ENCODE measurements at places on chromosomes 5 and 9.
A peak's percentile ranks its signal among the peaks of the same experiment; 100 is the strongest.

- DNase-seq, result no peak
Measured at GRCh38 chr5:33563530-33563929, 122.8 kb downstream of the TARS1 start.

DNA sequence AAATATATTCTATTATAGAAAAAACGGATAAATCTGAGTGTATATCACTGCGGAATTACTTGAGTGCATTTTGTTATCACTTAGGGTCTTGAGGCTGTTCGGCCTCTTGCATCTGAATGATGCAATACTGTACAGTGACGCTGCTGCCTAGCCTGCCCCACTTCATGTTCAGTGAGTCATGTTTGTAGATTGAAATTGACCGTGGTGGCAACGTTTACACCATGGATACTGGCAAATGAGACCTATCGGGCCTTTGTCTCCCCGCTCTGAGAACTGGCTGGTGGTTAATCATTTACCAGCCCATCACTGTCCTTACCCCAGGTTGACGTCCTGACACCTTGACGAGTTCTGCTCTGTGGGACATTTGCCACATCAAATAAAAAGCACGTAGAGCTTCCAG, 510.1 kb upstream of the ADAMTS16 start:
- no peak for DNase-seq

GRCh38 chr5:165227515-165227914, 1722.1 kb downstream of the MAT2B start:
- peak; percentile 15 for DNase-seq

- peak; percentile 70 for DNase-seq
Measured at GRCh38 chr5:142922223-142922952, 152.2 kb downstream of the ARHGAP26 start.

DNA sequence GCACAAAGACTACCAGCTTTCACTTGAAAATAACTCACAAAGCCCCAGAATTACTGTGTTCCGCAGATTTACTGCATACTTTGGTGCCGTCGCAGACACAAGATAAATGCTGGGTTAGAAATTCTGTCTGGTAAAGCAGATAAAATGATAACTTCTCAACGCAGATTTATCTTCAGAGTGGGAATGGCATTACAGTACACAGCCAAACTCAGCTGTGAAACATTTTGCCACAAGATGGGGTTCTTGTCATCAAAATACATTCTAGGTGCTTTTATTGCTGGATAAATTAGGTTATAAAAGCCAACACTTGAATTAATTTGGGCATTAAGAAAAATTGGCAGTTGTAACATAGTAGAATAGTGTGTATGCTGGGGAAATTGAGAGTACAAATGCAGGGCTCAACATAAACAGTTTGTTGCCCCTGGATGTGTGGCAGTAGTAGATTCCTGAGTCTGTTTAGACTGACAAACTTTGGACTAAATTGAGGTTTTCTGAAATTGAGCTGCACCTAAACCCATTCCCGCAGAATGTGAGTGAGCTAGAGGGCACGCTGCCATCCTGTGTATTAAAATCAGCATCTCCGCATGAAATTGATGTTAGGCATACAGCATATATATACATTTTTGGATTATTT, 61.1 kb downstream of the LMNB1 start:
- peak; percentile 43 for DNase-seq

- DNase-seq, result no peak
Measured at GRCh38 chr5:177089127-177089526, 2.4 kb downstream of the FGFR4 start.

GRCh38 chr9:3502560-3503398, 23.0 kb downstream of the RFX3 start:
- peak; percentile 10 for DNase-seq

DNA sequence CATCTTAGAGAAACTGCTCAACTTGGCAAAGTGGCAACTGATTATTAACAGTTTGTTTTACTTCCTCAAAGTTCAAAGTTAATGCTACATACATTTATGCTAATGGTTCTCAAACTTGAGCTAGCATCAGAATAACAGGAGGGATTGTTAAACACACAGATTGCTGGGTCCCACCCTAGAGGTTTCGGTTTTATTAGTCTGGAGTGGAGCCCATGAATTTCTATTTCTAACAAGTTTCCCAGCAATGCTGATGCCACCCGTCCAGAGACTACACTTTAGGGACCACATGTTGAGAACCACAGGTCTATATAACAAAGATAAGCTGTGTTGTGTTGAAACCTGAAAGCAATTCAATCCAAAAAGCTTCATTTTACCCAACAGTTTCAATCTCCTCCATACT, 95.3 kb downstream of the FBXW11 start:
- DNase-seq, result no peak

- DNase-seq, result no peak
Measured at GRCh38 chr9:76162751-76163500, 231.3 kb downstream of the RFK start.

DNA sequence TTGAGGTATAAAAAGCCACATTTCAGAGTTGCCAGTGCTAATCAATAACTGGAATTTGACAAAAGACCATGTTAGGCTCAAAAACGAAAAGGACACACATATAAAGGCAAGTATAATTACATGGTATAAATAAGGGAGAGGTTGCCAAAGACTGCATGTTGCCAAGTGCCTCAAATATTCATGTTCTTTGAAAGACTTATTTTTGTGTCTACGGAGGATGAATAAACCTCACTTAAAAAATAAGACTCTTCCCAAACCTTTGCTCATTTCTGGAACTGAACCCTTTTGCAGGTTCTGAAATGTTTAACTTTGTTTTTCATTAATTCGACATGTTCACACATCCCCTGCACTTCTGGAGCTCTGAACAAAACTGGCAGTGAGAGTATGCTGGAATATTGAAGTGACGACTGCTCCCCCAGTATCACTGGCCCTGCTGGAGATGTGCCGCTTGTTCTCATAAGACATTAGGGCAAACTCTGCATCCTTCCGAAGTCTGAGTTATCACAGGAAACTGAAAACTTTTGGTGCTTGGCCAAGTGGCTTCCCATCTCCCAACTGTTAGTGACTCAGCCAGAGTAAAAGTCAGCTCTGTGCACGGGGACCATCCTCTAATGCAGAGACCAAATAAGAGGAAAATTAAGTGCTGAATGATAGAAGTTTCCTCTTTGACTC, 336.8 kb downstream of the GLIS3 start:
- DNase-seq, result peak; percentile 94

DNA sequence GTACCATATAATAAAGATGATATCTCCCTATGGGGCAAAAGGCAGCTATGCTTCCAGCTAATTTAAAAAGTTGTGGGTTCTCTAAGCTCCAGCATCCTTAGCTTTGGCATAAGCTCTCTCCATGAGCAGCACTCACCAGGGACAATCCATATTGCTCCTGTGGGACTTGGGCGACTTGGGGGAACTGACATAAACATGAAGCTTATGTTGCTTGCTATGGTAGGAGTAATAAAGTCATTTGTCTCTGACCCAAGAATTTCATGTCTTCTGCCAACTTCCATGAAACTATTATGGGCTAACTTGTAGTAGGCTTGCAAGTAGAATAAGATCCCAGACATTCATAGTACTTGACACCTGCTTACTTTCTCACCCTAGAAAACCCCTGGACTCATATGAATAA, 36.2 kb upstream of the TLE4 start:
- DNase-seq, result no peak

- DNase-seq, result no peak
Measured at GRCh38 chr9:86337469-86338108, 16.6 kb downstream of the TUT7 start.

DNA sequence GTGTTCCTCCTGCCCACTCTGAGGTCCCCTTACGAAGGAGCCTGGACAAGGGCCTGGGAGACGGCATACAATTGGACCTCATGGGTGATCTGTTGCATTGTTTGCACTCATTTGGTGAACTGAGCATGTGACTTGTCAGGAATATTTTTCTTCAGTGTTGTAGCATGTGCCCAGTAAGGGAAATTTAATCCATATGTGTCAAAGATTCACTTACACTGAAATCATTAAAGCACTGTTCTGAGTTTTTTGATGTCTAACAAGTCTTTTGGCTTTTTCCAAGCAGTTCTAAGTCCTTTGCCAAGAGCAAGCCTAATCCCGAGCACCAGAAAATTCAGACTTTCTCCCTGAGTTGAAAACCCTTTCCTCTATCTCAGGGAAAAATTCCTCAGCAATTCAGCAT, 61.6 kb upstream of the RPS23 start:
- no peak for DNase-seq

- no peak for DNase-seq
Measured at GRCh38 chr5:154397652-154398406, 48.0 kb upstream of the SAP30L start.

- no peak for DNase-seq
Measured at GRCh38 chr9:75921391-75922127, 31.1 kb downstream of the PCSK5 start.

GRCh38 chr9:97447001-97447400, 35.1 kb downstream of the TDRD7 start:
- DNase-seq, result no peak

GRCh38 chr9:130422546-130422945, 22.2 kb upstream of the ASS1 start:
- DNase-seq, result no peak

GRCh38 chr5:1524799-1525623, 1.3 kb upstream of the LPCAT1 start:
- DNase-seq, result no peak

DNA sequence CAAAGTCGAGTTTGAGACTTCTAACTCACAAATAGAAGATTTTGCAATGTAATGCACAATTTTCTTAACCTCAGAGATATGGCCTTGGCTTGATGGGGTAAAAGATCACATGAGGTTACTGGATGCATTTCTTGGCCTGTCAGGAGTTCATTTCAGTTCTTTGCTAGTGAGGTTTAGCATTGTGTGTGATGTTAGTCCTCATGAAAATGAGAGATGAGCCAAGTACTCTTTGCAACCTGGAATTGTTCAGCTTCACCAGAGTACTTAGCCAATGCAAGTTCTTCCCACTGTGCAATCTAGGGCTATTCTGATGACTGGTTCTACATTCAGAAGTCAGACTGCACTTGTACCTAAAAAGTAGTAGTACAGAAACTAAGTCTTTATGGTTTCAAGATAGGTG, 24.9 kb downstream of the GNAQ start:
- peak; percentile 42 for DNase-seq

DNA sequence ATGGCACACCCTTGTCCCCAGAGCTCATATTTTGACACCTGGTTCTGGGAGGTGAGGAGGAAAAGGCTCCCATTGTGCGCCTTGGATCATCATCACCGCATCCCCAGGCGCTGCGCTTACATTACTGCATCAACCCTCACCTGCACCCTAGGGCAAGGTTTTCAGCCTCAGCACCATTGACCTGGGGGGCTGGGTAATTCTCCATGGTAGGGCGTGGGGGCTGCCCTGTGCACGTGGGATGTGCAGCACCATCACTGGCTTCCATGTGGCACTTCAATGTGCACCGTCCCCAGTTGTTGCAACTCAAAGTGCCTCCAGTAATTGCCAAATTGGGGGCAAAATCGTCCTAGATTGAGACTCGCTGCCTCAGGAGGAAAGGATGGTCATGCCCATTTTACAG, 83.6 kb downstream of the NTNG2 start:
- DNase-seq, result no peak

DNA sequence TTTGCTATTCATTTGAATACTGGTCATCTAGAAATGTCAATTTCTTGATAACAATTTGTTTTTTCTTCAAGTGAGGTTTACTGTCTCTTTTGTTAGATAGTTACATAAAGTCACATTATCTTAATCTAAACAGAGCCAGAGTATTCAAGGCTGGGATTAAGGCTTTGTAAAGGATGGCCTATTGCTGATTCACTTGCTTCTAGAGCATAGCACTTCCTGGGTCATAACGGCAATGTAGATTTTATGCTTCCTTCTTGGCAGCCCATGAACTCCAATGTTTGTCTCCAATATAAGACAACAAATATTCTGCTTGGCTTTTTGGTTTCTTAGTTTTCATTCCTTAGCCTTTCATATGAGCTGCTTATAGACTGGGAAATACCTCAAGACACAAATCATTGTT, 2007.9 kb upstream of the CDH6 start:
- DNase-seq, result no peak

GRCh38 chr5:1329111-1329579, 15.8 kb downstream of the CLPTM1L start:
- no peak for DNase-seq

DNA sequence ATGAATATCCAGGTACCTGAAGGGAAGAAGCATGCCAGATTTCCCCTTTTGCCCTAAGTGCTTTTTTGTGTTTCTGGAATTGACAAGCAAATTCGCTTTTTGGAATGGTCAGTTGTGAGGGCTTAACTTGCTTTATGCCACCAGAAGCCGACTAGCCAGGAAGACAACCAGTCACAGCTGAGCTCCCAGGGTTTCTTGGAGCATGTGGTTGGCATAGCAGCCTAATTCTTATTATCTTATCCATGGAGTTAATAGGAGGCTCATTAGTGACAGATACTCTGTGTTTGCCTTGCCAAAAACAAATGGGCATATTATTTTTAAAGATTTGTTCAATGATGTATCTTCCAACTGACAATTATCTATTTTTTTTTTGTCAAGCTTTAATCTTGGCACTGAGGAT, 500.7 kb downstream of the PTPRD start:
- DNase-seq, result no peak

DNA sequence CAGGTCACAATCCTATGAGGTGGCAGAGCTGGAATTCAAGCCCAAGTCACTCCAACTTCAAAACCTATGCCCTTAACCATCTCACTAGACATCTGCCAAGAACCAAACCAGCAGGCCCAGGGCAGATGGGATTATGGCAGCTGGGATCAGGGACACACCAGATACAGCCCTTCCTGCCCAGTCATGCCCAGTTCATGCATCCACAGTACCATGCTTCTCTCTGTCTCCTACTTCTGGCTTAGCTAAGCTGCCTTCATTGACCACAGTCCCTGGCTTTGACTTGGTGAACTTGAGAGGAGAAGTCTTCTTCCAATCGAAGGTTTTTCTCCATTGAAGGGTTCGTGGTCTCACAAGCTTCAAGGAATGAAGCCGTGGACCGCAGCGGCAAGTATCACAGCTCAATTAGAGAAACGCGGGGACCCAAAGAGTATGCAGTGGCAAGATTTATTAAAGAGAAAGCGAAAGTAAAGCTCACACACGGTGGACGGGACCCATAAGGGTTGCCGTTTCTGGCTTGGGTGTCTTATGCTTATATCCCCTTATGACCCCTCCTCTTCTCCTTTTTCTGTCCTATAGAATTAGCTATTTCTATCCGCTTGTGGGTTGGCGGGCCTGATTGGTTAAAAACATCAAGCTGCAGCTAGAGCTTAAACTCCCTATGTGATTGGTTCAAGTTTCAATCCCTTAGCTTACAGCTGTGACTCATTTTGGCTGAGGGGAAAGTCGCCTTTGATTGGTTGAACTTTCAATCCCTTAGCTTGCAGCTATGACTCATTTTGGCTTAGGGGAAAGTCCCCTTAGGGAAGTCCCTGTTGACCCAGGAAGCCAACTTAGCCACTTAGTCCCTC, 101.2 kb downstream of the TRIM36 start:
- DNase-seq, result peak; percentile 64

- DNase-seq, result peak; percentile 13
Measured at GRCh38 chr9:99607842-99608448, 213.7 kb upstream of the NR4A3 start.

DNA sequence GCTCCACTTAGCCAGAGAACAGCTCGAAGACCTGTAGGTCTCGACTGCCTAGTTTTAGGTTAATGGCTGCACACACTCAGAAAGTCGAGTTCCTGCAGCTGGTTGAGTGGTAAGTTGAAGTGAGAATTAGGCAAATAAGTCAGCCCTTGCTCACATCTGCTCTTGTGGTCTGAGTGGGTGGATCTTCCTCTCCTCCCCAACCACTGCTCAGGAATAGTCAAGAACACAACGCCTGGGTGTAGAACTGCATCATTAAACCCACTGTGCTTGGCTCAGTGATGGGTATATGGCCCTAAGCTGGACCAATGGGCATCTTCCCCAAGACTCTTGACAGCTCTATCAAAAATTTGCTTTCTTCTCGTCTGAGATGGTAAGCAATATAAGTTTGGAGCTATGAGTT, 20.9 kb upstream of the ADAM19 start:
- peak; percentile 60 for DNase-seq

Measured in fibroblast of mammary gland (primary cell).